ENCODE measurements at places on chromosomes 2 and 18.

GRCh38 chr2:72895759-72896281, 8.6 kb downstream of the SPR start:
- peak; percentile 48 for DNase-seq

- no peak for DNase-seq
Measured at GRCh38 chr2:205107810-205108209, 562.5 kb downstream of the PARD3B start.

DNA sequence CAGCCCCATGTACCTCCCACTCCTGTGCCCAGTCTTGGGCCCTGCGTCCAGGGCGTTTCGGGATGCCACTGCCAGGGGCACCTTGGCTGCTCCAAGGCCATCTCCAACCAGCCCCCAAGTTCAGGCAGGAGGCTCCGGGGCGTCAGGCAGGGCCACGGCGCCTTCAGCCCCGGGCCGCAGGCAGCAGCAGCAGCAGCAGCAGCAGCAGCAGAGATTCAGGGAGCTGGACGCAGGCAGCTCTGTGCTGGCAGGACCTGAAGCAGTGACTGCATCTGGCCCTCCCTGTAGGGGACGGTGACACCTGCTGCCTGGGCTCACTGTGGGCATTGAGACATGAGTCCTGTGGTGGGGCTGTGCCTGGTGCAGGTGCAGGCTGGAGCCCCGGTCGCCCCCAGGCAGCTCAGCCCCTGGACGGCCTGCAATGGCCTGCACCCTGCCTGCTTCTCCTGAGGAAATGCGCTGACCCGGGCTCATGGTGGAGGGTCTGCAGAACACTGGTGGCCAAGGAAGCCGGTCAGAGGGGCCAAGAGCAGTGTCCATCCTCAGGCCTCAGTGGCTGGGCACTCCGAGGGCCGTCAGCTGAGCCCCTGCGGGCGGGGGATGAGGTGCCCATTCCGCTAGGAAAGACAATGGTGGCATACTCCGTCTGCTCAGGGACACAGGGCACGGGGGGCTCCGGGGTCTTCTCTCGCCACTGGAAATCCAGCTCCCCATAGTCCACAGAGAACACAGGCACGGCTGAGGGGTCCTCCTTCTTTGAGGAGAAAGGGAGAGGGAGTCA, 8.0 kb downstream of the PDCD1 start:
- DNase-seq, result no peak

DNA sequence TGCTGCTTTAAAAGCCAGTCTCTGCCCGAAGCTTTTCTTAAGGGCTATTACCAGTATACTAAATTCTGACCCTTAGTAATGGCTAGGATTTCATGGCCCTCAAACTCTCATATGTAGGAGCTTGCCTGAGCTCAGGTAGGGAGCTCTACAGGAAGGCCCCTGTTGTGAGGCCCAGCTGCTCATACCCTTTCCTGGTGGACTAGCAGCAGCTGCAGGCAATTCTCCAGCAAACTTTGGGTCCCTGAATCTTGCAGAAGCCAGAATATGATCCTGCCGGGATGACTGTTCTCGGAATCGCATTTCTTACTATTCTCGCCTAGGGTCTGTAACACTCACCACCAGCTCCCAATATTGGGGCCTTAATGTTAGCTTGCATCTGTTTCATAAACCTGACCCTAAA, 106.4 kb upstream of the SERTAD2 start:
- no peak for DNase-seq

GRCh38 chr2:7681881-7682461, 764.8 kb downstream of the RNF144A start:
- DNase-seq, result no peak

DNA sequence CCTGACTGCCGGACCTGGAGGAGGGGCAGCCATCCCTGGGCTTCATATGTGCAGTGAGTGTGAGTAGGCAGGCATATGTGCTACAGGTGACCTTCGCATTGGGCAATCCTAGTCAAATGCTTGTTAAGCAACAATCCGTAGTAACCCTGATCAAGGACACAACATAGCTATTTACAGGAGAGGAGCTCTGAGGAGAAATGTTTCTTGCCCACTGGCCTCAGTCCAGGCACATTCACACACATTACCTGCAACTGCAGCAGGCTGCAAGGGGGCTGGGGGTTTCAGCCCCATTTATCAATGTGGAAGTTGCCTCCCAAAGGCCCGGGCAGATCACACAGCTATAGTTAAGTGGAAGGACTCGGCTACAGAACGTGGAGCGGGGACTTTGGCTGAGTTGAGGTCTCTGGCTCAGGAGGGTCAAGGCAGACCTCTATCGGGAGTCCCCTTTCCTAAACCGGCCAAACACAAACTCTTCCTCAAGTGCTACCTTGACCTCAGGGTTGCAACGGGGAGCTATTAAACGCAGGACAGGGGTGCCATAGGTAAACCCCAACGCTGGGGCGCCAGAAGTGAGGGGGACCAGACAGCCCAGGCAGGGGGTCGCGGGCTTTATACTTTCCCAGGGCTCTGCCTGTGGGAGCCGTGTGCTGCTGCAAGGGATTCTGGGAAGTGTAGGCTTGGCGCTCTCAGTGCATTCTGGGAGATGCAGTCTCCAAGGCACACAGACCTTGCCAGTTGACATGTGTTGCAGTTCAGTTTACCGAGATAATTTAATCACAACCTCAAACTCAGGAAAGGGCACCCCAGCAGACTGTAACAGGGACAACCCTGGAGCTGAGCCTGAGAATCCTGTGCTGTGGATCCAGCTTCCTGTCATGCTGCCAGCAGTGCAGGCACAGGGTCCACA, 9.4 kb downstream of the KHK start:
- DNase-seq, result peak; percentile 66

Measured in RPMI7951 (cell line).